ENCODE measurements at places on chromosomes 7 and 10. TPM values are rescaled to one million over a fixed set of nuclear protein-coding genes. Genes with fewer than 3 reads are reported as not detected.
A peak's percentile ranks its signal among the peaks of the same experiment; 100 is the strongest.

The PRLHR gene
- not detected for total RNA-seq

The SYT15 gene
- 5.2 TPM for total RNA-seq

The MEOX2 gene
- total RNA-seq = not detected

The KCP gene
- total RNA-seq = not detected

The NUTM2E gene
- 0.05 TPM for total RNA-seq

The BAMBI gene
- total RNA-seq = 76.9 TPM

The TMEM178B gene
- total RNA-seq = not detected

- no peak for DNase-seq
- H3K4me1 ChIP-seq = peaks cover 9% of the 10 kb centered on the region
- no peak overlapping the region for H3K27ac ChIP-seq
Observed at GRCh38 chr7:151240942-151241754, 7.3 kb downstream of the SMARCD3 start.

GRCh38 chr7:20327055-20327454 is 3.6 kb upstream of the ITGB8 start:
- H3K4me1 ChIP-seq = peaks cover 11% of the 10 kb centered on the region
- no peaks in the 10 kb centered on the region for H3K36me3 ChIP-seq
- DNase-seq = no peak
- H3K27me3 ChIP-seq = no peaks in the 10 kb centered on the region

DNA sequence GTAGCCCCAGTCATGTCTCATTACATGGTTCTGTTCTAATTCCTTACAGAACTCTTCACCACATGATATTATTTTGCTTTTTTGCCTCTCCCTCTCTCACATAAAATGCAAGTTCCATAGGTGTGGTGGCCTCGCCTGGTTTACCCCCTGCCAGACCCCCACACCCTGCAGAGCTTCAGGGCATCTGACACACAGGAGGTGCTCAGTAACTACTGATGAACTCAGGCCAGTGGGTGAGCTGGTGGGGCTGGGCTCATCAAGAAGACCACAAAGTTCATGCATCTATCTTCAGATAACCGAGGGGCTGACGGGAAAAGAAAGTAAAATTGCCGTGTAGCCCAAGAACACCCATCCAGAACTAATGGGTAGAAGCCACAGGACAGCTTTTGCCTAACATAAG is 253.1 kb downstream of the GRID1 start:
- H3K27me3 ChIP-seq = no peaks in the 10 kb centered on the region
- no peak overlapping the region for H3K27ac ChIP-seq
- no peaks in the 10 kb centered on the region for H3K4me1 ChIP-seq
- H3K4me3 ChIP-seq = no peak overlapping the region
- no peaks in the 10 kb centered on the region for H3K36me3 ChIP-seq

- H3K27ac ChIP-seq = peak within 1 kb of the TSS; percentile 56
- peaks cover 13% of the 10 kb centered on the region for H3K4me1 ChIP-seq
- H3K27me3 ChIP-seq = no peaks in the 10 kb centered on the region
- peak; percentile 95 for DNase-seq
- H3K36me3 ChIP-seq = peaks cover 22% of the 10 kb centered on the region
Observed at GRCh38 chr7:99472561-99473314, at the start of gene ZNF789. TSS of gene ZNF789 (plus strand) at chr7:99472890. CDS start at chr7:99476457, 3,567 bp downstream.

GRCh38 chr7:135150072-135150782 is 2.4 kb downstream of the TMEM140 start:
- H3K4me1 ChIP-seq = peaks cover 20% of the 10 kb centered on the region
- DNase-seq = no peak
- no peaks in the 10 kb centered on the region for H3K36me3 ChIP-seq
- no peak overlapping the region for H3K27ac ChIP-seq
- no peaks in the 10 kb centered on the region for H3K27me3 ChIP-seq

- H3K4me3 ChIP-seq = no peak overlapping the region
- no peaks in the 10 kb centered on the region for H3K36me3 ChIP-seq
- no peak for DNase-seq
- H3K27ac ChIP-seq = no peak overlapping the region
- H3K27me3 ChIP-seq = no peaks in the 10 kb centered on the region
- H3K4me1 ChIP-seq = peaks cover 44% of the 10 kb centered on the region
Observed at GRCh38 chr7:47587351-47587750, 5.4 kb upstream of the TNS3 start.

DNA sequence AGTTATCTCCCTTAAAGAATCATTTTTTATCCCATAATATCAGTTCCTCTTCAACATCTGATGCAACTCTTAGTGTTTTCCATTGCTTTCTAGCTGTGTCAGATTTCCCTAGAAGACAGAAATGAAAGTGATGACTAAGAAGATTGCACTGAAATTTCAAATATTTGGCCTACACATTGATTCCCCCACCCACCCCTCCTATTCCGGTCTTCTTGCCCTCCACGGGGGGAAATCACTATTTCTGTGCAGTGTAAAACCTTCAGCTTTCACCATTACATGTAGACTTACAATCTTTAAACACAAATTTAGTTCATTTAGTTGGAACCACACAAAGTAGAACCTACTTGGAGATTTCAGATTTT is 63.7 kb upstream of the IL6 start:
- no peaks in the 10 kb centered on the region for H3K27me3 ChIP-seq
- H3K4me3 ChIP-seq = no peak overlapping the region
- H3K4me1 ChIP-seq = peaks cover 48% of the 10 kb centered on the region
- DNase-seq = no peak

- no peaks in the 10 kb centered on the region for H3K27me3 ChIP-seq
- no peaks in the 10 kb centered on the region for H3K4me1 ChIP-seq
- no peak overlapping the region for H3K27ac ChIP-seq
- no peak overlapping the region for H3K4me3 ChIP-seq
- no peak for DNase-seq
- no peaks in the 10 kb centered on the region for H3K36me3 ChIP-seq
Observed at GRCh38 chr10:10078446-10078845, 939.2 kb upstream of the CELF2 start.
